Stimulated activated CD4-positive, alpha-beta T cell treated with anti-CD3 and anti-CD28 coated beads, Interleukin-15, amount 100 ng/mL, for 1 hour (primary cell): ENCODE measurements at places on chromosomes 6 and 20.

- no peak for DNase-seq
These were observed 59.3 kb downstream of the UBE3D start for GRCh38 chr6:83006270-83006905.

- no peak for DNase-seq
These were observed 60.9 kb downstream of the TFAP2C start for GRCh38 chr20:56689852-56690485.

DNA sequence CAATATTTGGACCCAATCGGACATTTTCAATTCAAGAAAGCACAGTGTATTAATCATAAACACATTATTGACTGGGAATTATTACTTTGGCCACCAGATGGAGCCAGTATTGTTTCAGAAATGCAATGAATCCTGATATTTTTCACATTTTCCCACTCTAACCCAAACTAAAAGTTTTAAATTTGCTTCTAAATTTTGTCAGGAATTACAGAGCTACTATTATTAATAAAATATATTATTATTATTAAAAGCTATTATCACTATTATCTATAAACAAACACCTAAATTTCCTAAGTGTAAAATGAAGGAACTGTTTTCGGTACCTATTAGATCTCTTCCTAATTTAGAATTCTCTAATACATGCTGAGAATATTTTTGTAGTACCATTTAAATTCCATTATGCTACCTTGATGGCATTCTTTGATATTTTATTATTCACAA is 245.3 kb downstream of the OGFRL1 start:
- DNase-seq: no peak

GRCh38 chr6:4924661-4925271 is 79.1 kb downstream of the RPP40 start:
- DNase-seq: no peak
